ENCODE measurements at places on chromosomes 4 and X.
A peak's percentile ranks its signal among the peaks of the same experiment; 100 is the strongest.

GRCh38 chrX:28651186-28651585 is 63.9 kb downstream of the IL1RAPL1 start:
- DNase-seq: no peak

DNA sequence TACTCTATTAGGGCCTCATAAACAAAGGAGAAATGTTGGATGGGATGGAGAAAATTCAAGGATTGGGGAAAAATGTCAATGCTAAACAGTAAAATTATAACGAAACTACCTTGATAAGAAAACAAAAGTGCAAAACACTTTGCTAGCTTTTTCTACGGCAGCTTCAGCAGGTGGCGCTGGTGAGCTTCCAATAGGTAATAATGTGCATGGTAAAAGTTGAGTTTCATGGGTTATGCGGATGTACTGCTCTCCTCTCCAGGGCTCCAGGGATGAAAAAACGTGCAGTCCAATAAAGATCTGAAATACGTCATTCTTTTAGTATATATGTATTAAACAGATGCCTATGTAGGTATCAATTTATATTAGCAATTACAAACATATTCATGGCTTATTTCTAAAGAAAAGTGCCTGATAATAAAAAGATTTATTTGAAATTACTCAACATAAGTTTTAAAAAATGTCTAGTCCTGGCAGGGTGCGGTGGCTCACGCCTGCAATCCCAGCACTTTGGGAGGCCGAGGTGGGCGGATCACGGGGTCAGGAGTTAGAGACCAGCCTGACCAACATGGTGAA is 239.6 kb downstream of the GRXCR1 start:
- peak; percentile 15 for DNase-seq

GRCh38 chrX:74324131-74324530 is 20.2 kb downstream of the ZCCHC13 start:
- no peak for DNase-seq

DNA sequence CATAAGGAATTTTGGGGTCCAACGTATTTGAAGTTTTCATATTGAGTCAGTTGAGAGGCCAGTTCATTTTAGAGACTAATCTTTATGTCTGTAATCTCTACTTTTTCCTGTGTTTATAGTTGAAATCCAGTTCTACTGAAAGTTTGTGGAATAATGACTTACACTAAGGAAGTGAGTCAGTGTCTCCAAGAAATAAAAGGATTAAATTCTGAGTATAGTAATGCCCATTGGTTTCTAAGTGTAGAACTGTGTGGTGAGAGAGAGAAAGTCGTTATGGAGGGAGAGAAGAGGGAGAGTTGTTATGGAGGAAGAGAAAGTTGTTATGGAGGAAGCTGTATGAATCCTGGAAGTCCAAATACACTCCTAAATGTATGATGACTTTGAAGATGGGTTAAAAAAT is 264.6 kb upstream of the HAND2 start:
- DNase-seq: no peak

GRCh38 chrX:137427816-137428215 is 138.1 kb upstream of the ZIC3 start:
- DNase-seq: no peak

DNA sequence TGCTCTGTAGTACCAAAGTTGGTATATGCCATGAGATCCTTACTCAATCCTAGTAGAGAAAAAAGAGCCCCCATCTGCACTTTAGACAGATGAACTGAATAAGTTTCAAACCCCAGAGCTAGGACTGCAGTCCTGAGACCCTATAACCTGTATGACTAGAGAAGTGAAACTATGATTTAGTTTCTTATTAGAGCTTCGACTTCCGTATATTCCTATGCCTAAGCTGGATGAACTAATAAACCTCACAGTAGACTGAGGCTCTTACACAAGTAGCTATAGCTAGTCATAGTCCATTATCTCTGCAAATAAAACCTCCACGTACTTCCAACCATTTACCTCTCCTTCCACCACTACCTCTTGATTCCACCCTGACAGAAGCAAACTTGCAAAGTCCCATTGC is 6.3 kb upstream of the OTUD4 start:
- DNase-seq: no peak

GRCh38 chr4:8746523-8747466 is 124.8 kb downstream of the HMX1 start:
- DNase-seq: no peak

- peak; percentile 36 for DNase-seq
Observed at GRCh38 chr4:87093443-87094123, 126.8 kb downstream of the KLHL8 start.

- DNase-seq: no peak
Observed at GRCh38 chr4:4321951-4322688, 32.1 kb downstream of the ZBTB49 start.

GRCh38 chrX:131613260-131613659 is 69.4 kb downstream of the OR13H1 start:
- no peak for DNase-seq

DNA sequence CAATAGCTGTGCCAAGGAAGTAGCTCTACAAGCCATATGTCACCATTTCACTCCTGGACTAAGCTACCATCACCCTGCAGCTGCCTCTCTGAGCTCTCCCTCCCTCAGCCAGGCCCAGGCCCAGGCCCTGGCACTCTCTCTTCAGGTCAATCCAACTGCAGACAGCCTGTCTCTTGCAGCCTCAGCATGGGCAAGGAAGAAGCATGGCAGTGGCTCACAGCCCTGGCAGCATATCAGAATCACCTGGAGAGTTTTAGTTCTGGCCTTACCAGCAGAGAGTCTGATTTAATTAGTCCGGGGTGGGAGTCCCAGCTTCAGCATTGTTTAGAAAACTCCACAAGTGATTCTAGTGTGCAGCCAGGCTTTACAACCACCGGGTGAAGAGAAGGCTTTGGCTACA is 31.5 kb downstream of the NALF2 start:
- no peak for DNase-seq

- DNase-seq: no peak
Observed at GRCh38 chr4:154018659-154019058, 229.8 kb upstream of the SFRP2 start.

DNA sequence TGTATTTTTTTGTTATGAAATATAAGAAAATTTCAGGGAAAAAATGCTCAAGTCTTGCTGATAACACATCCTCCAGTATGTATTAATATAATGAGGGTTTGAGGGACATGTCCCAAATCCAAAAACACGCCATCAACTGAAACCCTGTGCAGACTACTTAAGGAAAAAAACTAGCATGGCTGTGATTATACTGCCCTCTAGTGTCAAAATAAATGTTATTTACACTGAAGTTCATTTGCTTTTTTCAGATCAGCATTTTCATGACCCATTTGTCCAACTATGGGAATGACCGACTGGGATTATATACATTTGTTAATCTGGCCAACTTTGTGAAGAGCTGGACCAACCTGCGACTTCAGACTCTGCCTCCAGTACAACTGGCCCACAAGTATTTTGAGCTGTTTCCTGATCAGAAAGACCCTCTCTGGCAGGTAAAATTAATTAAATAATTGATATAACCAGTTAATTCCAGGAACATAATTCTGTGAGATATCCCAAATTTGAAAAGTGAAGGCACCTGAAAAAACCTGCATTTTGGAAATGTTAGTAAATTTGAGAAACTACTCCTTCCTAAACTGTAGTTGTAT is 128.5 kb downstream of the PRSS12 start:
- DNase-seq: no peak

DNA sequence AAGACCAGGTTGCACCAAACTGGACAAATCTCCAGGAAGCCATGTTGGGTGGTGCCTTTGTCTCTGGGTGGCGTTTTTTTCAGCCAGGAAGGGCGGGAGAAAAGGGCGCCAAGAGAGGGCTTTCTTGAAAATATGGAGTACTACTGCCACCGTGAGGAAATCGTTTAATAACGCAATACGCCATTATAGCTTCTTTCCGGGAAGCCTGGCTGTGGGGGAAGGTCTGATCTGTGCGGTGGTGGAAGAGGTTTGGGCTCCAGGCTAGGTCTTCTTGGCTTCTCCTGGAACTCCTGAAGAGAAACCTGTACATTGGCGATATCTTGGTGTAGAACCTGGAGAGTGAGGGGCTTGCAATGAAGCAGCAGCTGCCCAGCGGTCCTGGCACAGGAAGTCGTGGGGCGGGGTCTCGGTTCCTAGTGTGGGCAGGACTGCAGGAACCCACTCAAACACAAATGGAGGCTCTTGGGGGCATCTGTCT is 202.7 kb downstream of the OR13H1 start:
- DNase-seq: no peak

- DNase-seq: no peak
Observed at GRCh38 chrX:22950269-22951266, 49.2 kb upstream of the DDX53 start.

DNA sequence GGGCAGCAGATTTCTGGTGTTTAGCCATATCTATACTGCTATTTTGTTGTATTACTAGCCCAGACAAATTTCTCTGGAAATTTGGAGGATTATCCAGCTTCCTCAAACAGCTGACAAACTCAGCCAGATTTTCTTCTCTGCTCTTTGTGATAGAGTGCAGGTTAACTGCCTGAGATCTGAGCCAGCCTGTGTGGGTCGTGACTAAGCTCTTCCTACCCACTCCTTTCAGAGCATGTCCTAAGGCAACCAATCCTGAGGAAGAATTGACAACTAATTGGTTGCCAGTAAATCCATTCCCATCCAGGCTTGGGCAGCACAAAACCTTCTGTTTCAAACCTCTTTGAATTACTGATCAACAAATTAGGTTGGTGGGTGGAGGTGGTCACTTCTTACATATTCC is 2.5 kb upstream of the GABRA2 start:
- DNase-seq: no peak

DNA sequence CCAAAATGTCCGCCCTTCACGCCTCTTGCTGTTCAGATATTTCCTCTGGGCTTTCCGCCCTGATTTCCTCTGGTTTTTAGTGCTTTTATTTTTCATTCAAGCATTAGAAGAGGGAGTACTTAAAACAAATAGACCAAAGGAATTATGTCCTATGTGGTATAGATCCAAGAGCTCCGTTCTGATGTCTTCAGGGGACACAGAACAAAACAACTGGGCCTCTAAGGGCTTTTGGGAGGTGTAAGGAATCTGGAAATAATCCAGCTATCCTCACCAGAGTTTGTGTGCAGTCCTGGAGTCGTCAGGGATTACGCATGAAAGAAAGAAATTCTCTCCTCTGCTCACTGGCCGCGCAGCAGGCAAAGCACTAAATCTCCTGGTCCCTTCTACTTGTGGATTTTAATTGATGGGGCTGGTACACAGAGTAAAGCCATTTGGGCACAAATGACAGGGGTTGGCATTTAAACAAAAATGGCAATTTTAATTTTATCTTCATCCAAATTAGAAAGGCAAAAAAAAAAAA is 999.2 kb downstream of the ADGRL3 start:
- no peak for DNase-seq

- DNase-seq: no peak
Observed at GRCh38 chrX:65522739-65523372, 11.7 kb downstream of the LAS1L start.

DNA sequence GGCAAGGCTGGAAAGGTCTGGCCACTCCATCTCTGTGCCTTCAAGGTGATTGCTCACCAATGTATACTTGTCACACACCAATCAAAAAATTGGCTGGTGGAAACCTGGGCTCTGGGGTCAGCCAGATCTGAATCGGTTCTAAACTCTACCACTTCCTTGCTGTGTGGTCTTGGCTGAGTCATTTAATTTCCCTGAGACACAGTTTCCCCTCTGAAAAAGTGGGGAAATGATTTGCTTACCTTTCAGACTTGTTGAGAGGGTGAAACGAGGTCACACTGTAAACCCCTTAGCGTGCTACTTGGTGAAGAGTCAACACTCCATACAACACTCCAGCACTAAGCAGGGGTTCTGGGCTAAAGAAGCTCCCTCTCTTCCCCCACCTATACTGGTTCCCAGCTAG is 252.3 kb upstream of the ZIC3 start:
- no peak for DNase-seq

GRCh38 chr4:154560419-154560801 is 2.4 kb upstream of the FGB start:
- no peak for DNase-seq

- DNase-seq: no peak
Observed at GRCh38 chr4:129668092-129668491, 572.1 kb downstream of the C4orf33 start.

GRCh38 chr4:1767770-1768366 is 25.2 kb upstream of the FGFR3 start:
- no peak for DNase-seq

- DNase-seq: no peak
Observed at GRCh38 chr4:123701131-123701575, 304.6 kb downstream of the SPRY1 start.

- DNase-seq: no peak
Observed at GRCh38 chrX:32443841-32444240, 767.5 kb downstream of the DMD start.

- DNase-seq: no peak
Observed at GRCh38 chrX:84046403-84046984, 141.5 kb downstream of the RPS6KA6 start.

DNA sequence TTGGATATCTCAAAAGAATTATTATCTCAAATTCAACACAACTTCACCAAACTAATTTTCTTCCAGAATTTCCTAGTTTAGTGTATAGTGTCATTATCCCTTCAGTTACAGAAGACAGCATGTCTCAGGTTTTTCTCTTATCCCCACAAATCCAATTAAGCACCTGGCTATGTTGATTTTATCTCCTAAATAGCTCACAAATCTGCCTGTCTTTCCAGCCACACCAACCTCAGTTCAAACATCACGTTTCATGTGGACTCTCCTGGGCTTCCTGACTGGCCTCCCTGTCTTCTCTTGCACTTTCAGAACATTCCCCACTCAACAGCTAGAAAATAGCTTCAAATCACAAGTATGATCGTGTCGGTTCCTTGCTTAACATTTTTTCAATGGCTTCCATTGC is 14.8 kb downstream of the STK32B start:
- no peak for DNase-seq

DNA sequence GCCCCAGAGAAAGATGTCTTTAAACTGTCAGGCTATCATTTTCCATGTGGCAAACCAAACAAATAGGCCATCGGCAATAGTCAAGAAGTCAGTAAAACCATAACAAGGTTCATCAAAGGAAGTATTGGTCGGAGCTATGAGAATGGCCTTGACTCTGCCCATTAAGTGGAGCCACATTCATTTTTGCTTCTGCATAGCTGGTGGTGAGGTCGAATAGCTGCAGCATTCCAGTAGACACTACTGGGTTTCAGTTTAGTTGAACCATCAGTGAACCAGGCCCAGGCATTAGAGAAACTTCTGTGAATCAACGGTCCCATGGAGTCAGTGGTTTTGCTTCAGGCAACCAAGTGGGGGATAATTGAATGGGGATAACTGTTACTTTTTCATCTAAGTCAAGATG is 92.0 kb upstream of the MED14 start:
- no peak for DNase-seq

DNA sequence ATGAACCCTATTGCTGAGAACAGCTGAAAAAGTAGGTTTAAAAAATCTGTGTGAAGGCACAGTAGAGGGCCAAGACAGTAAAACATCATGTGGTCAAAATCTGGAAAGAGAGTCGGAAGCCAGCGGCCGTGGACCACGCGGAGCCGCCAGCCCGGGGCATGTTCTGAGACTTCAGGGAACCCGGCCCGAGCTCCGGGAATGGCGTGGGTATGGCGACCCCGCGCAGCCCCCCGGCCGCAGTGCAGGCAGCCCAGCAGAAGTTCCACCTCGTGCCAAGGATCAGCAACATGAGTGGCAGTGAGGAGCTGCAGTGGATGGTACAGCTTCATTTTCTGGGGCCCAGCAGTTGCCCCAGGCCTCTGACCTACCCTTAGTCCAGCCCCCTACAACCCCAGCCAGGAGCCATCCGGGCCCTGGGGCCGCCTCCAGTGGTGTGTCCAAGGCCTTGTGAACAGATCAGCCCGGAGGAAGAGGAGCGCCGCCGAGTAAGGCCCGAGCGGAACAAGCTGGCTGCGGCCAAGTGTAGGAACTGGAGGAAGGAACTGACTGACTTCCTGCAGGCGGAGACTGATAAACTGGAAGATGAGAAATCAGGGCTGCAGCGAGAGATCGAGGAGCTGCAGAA is 94.2 kb downstream of the LARP1B start:
- DNase-seq: no peak
